CD8-positive, alpha-beta memory T cell (primary cell): ENCODE measurements at places on chromosomes 1 and 21.

- no peak for DNase-seq
Observed at GRCh38 chr1:232462213-232462612, 167.7 kb downstream of the SIPA1L2 start.

DNA sequence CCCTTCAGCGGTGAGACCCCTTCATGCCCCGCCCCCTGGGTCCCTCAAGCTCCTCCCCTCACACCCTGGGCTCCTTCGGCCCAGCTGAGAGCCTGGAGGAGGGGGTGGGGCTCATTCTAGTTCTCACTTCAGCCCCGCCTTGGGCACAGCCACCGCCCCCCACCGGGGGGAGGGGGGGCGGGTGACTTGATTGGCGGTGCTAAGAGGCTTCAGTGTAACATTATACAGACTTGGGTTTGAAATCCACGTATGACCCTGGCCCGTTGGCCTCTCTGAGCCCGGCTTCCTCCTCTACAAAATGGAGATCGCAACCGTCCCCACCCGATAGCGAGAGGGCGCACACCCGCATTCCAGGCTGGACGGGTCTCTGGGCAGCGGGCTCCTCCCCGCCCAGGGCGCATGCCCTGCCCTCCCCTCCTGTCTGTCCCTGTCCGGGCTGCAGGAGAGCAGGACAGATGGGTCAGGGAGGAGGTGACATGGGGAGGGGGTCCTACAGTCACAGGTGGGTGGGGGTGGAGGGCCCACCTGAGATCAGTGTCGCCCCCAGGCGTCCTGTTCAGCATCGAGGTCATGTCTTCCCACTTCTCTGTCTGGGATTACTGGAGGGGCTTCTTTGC, 5.1 kb downstream of the CLCNKB start:
- no peak for DNase-seq

DNA sequence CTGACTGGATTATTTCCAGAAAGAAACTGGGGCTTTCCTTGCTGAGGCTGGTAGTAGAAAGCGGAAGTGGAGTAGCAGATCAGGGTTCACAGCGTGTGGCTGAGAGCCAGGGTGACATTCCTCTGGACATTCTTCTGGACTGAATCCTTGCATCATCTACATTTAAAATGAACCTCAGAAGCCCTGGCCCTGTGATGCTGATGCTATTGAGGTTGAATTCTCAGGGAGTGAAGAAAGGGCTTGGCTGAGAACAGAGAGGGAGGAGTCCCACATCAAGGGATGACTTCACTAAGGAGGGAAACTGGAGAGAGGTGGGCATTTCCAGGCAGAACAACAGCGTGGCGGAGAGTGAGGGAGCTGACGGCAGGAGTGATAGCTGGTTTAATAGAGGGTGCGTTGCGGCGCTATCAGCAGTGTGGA, 102.3 kb upstream of the LMO4 start:
- no peak for DNase-seq

DNA sequence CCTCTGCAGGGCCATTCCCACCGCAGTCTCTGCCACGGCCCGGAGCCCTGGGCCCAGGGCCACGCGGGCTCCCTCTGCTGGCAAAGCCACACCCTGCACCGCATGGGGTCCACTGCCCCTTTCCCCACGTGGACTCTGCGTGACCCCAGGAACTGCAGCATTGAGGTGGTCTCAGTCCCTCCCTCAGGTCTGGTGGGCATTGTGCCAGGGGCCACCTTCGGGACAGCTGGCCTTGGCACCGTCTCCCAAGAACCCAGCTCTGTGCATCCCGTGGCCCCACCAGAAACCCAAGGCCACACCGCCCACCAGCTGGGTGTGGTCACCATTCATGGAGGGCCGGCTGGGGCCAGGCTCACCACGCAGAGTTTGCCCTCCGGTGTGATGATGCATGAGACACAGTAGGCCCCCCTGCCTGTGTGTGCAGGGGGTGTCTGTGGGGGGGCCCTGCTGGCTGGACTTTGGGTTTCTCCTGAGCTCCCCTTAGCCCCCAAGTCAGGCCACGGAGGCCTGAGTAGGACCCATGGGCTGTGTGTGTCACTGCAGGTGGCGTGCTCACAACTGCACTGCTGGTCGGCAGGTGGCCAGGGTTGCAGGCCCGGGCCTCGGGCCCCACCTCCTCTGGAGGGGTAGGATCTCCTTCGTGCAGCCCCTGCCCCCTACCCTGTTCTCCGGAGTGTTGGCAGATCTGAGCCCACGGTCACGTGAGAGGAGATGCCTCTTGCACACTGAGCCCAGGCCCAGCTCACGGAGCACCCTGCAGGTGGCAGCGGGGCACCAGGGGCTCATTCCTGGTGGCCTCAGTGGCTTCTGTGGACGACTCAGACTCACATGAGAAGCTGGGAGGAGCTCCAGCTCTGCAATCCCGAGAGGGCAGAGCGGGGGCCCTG, 5.8 kb downstream of the VWA1 start:
- peak; percentile 47 for DNase-seq

- DNase-seq: no peak
Observed at GRCh38 chr21:45736042-45736689, 92.6 kb downstream of the PCBP3 start.

- DNase-seq: no peak
Observed at GRCh38 chr1:92916899-92917298, 44.4 kb downstream of the DIPK1A start.

GRCh38 chr1:100316622-100317021, 35.7 kb upstream of the CDC14A start:
- DNase-seq: no peak

- DNase-seq: no peak
Observed at GRCh38 chr1:12014141-12014991, 4.9 kb upstream of the MIIP start.

DNA sequence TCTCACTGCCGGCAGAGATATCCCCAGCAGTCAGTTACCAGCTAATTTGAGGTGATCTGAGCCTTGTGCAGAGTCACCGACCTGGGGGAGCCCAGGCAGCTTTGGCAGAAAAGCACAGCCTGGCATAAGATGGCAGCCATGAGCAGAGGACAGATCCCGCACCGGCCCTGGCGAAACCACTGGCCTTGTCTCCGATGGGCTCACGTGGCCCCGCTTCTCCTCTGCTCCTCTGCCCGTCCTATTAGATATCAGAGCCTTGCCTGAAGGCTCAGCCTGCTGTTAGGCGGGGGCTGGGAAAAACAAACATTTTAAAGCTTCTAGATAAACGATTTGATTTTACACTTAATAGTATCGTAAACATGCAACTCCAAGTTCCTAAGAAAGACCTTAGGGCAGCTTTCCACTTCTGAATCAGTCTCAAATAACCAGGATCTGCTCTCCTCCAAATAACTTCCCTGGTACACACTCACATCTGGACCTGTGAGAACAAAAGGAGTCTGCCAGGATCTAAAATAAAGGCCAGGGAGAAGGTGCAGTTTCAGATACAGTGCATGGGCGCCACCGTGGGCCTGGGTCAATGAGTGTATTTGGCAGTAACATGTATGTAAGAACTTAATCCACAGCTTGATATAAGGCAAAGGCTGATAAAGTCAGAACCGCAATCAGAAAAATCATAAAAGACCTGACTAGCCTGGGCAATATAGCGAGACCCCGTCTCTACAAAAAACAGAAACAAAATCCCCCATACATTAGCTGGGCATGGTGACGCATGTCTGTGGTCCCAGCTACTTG, 10.0 kb downstream of the EDARADD start:
- no peak for DNase-seq

- no peak for DNase-seq
Observed at GRCh38 chr1:113860891-113861290, 10.6 kb downstream of the PTPN22 start.

- no peak for DNase-seq
Observed at GRCh38 chr1:221793439-221794078, 51.7 kb upstream of the DUSP10 start.

- no peak for DNase-seq
Observed at GRCh38 chr1:209155546-209155945, 428.0 kb upstream of the CAMK1G start.

DNA sequence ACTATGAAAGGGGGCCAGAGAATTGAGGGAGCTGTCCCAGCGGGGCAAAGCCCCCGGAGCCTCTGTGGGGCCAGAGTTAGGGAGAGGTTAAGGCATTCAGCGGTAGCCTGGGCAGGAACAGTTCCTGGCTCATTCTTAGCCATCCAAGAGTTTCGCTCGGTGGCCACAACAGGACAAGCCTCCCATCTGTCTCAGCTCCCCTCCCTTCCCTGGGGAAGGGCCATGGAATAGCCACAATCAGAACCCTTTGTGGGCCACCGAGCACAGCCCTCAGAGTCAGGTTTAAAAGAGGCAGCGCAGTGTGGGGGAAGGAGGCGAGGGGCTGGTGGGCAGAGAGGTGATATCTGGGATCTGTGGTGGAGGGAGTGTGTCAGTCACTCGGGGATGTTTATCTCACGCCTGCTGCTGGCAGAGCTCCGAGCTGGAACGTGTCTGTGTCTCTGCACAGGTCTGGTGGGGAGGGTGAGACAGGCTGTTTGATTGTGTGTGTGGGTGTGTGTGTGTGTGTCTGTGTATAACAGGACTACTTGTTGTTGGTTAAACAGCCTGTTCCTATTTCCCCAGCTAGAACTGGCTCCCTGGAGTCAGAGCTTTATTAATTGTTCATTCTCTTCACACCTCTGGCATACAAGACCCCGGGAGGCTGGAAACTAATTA, 49.6 kb upstream of the GOLT1A start:
- DNase-seq: no peak

GRCh38 chr1:1285102-1285571, 4.9 kb downstream of the SCNN1D start:
- no peak for DNase-seq

GRCh38 chr1:235417086-235417697, 50.0 kb downstream of the TBCE start:
- DNase-seq: peak; percentile 46
